ENCODE measurements at places on chromosomes 2 and 18. TPM values are rescaled to one million over a fixed set of nuclear protein-coding genes. Genes with fewer than 3 reads are reported as not detected.

Gene TSPYL6
- not detected for total RNA-seq

Gene EVX2
- total RNA-seq, result not detected

Gene HAUS1
- total RNA-seq, result 59.2 TPM

Gene REG3G
- total RNA-seq, result not detected

Gene CYRIA
- total RNA-seq, result 0.95 TPM

Gene SNORC
- 0.70 TPM for total RNA-seq

Gene NTSR2
- not detected for total RNA-seq

Gene ZNF24
- total RNA-seq, result 48.8 TPM

Gene SLC8A1
- total RNA-seq, result 0.23 TPM

Gene RAB17
- not detected for total RNA-seq

Gene TOGARAM2
- 6.4 TPM for total RNA-seq

Gene ANKRD36
- total RNA-seq, result 21.4 TPM

Gene BCL2L11
- total RNA-seq, result 42.5 TPM

Gene FAM228A
- total RNA-seq, result not detected

Gene COL6A3
- 18.6 TPM for total RNA-seq

Gene NLRC4
- not detected for total RNA-seq

Gene AOX1
- total RNA-seq, result not detected

Gene AQP12A
- total RNA-seq, result not detected

Gene ARHGAP25
- 64.0 TPM for total RNA-seq

Gene TBC1D8
- 1.1 TPM for total RNA-seq

Gene CXCR2
- total RNA-seq, result not detected

Gene SERPINB3
- total RNA-seq, result not detected

Gene CLEC4F
- not detected for total RNA-seq

Gene FAM161A
- total RNA-seq, result 8.3 TPM

Gene OSBPL6
- 2.7 TPM for total RNA-seq

Gene AQP12B
- not detected for total RNA-seq

Gene ARL4C
- total RNA-seq, result 43.1 TPM

Gene SLC9A2
- not detected for total RNA-seq

Gene MEP1B
- not detected for total RNA-seq

Gene MC4R
- total RNA-seq, result not detected

Gene ALPI
- not detected for total RNA-seq

Gene EMX1
- total RNA-seq, result not detected

Gene EDAR
- not detected for total RNA-seq

Gene NPPC
- total RNA-seq, result not detected

Gene TUBA4B
- not detected for total RNA-seq

Gene IL1R2
- total RNA-seq, result 1.5 TPM

Gene TRIP12
- total RNA-seq, result 258 TPM

Gene TANK
- 70.3 TPM for total RNA-seq

Gene CRYGD
- total RNA-seq, result not detected

Gene KYNU
- not detected for total RNA-seq

Gene GNAL
- 0.15 TPM for total RNA-seq

Gene SYT4
- not detected for total RNA-seq

Gene TANC1
- total RNA-seq, result 0.25 TPM

Gene COL5A2
- total RNA-seq, result 1.4 TPM

Gene UCN
- 1.0 TPM for total RNA-seq

Gene WDPCP
- total RNA-seq, result 5.5 TPM

Gene GKN1
- total RNA-seq, result not detected

Gene NCKAP5
- total RNA-seq, result not detected

Gene ALPG
- not detected for total RNA-seq

Gene MOCOS
- 0.29 TPM for total RNA-seq

Gene AFF3
- total RNA-seq, result 0.71 TPM

Gene HOXD8
- total RNA-seq, result not detected

Gene BMP10
- total RNA-seq, result not detected

Gene CHRNG
- total RNA-seq, result not detected

Gene AMMECR1L
- 22.1 TPM for total RNA-seq

Gene ABCG8
- not detected for total RNA-seq

Gene CHMP1B
- 21.0 TPM for total RNA-seq

Gene ANKRD30BL
- total RNA-seq, result not detected

Gene M1AP
- not detected for total RNA-seq

All from activated CD8-positive, alpha-beta memory T cell treated with anti-CD3 and anti-CD28 coated beads for 36 hours (primary cell).